RCC 7860 (cell line): ENCODE measurements at places on chromosomes 12 and 14.

- peak; percentile 21 for DNase-seq
Observed at GRCh38 chr14:72024043-72024407, 91.8 kb downstream of the RGS6 start.

DNA sequence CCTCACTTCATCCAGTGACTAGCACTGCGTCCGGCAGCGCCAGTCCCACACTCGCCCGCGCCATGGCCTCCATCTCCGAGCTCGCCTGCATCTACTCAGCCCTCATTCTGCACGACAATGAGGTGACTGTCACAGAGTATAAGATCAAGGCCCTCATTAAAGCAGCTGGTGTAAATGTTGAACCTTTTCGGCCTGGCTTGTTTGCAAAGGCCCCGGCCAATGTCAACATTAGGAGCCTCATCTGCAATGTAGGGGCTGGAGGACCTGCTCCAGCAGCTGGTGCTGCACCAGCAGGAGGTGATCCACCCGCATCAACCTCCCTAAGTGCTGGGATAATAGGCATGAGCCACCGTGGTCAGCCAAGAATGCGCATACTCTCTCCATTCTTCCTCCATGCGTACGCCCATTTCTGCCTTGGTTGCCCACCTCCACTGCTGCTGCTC is 59.9 kb downstream of the IRF2BPL start:
- no peak for DNase-seq

- no peak for DNase-seq
Observed at GRCh38 chr12:114140576-114140975, 174.5 kb upstream of the RBM19 start.

DNA sequence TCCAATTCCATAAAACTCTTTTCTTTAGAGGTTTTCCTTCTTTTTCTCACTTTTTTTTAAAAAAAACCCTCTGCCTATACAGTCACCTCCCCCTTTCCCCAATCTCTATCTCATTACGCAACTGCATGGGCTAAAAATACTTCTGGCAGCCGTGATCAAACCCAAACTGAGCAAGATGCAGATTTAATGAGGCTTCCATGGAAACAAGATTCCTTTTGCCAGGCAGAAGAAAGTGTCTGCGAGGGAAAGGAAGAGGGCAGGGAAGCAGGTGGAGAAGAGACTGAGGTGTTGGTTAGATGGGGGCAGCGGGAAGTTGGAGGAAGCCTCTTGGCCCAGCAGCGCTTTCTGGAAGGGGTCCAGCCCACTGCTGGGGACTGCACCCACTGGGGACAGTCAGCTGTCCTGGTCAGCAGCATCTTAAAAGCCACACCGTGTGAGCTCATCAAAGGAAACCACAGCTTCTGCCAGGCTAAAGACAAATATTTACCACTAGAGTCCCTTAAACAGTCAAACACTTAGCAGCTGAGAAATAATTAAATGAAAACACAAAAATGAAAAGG is 90.4 kb downstream of the SLC8A3 start:
- DNase-seq, result no peak

- DNase-seq, result no peak
Observed at GRCh38 chr12:101619026-101619786, 24.4 kb downstream of the MYBPC1 start.

- no peak for DNase-seq
Observed at GRCh38 chr14:88568196-88568595, 5.4 kb downstream of the ZC3H14 start.

DNA sequence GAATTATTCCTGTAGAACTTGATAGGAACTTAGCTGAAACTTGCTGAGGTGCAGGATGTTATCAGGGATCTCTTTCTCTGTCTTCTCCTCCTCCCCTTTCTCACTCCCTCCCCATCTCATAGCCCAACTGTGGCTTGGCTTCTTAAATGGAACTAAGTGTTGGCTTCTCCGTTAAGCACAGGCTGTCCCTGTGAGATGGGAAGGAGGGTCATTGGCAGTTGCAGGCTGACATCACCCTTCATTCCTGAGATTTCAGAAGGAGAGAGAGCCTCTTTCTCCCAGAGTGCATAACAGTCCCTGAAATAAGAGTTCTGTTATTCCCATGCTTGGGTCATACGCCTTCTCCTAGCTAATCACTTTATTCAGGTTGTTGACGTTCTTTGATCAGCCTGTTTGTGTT is 162.0 kb downstream of the UNC79 start:
- DNase-seq, result no peak

DNA sequence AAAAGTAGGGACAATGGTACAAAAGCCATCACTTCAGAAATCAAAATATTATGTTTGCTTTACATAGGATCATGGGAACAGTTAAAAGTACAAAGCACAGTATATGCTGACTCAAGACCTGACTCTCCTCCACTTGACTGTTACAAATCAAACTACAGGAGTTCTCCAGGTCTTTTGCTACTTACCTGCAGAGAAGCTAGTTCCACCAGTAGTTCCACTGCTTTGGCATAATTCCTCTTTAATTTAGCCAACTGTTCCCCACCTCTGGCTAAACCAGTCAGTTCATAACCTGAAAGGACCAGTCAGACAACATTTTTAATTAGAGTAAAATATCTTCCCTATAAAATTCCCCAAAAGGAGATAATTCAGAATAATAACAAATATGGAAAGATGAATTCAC is 14.0 kb downstream of the ATP6V1D start:
- DNase-seq, result no peak

- DNase-seq, result no peak
Observed at GRCh38 chr12:4252601-4253000, 21.0 kb upstream of the CCND2 start.

GRCh38 chr12:75921622-75922289 is 109.8 kb downstream of the PHLDA1 start:
- no peak for DNase-seq

- DNase-seq, result no peak
Observed at GRCh38 chr12:26018926-26019325, 60.4 kb downstream of the RASSF8 start.

GRCh38 chr12:109517619-109518018 is 40.2 kb downstream of the UBE3B start:
- no peak for DNase-seq

GRCh38 chr14:69682621-69683263 is 71.3 kb downstream of the SUSD6 start:
- DNase-seq, result no peak
